ENCODE measurements at places on chromosomes 2 and 18.

DNA sequence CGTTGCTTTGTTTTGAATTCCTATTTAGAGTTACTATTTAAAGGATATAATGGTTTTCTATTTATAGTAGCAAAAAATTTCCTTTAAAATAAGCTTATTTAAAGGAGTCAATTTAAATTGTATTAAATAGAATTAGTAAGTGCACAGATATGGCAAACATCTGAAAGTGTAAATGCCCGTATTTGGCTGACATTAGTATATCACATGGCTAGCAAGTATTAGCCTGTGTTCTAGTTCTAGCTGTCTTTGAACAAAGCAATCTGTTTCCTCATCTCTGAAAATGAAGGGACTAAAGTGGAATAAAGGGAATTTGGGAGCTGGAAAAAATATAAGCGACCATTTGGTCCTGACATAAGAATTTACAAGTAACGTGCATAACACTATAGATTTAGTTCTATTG is 32.2 kb downstream of the PELI1 start:
- DNase-seq, result no peak

- no peak for DNase-seq
Observed at GRCh38 chr2:39604866-39605265, 60.9 kb upstream of the TMEM178A start.

- no peak for DNase-seq
Observed at GRCh38 chr18:42941021-42941420, 174.5 kb downstream of the RIT2 start.

DNA sequence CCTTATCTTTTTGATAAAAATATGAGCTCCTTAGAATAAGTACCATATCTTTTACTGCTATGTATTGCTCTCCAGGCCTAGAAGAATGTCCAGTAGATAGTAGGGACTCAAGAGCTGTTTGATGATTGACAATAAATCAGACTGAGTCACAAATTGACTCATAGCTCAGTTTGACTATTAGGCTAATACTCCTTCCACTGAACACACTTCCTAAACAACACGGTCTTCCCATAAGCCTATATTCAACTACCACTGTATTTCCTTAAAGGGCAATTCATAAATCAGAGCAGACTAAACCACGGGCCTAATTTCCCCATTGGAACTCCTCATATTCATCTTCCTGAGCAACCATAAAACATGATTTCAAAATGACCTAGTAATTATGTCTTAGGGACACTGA is 258.5 kb downstream of the ALK start:
- DNase-seq, result no peak

DNA sequence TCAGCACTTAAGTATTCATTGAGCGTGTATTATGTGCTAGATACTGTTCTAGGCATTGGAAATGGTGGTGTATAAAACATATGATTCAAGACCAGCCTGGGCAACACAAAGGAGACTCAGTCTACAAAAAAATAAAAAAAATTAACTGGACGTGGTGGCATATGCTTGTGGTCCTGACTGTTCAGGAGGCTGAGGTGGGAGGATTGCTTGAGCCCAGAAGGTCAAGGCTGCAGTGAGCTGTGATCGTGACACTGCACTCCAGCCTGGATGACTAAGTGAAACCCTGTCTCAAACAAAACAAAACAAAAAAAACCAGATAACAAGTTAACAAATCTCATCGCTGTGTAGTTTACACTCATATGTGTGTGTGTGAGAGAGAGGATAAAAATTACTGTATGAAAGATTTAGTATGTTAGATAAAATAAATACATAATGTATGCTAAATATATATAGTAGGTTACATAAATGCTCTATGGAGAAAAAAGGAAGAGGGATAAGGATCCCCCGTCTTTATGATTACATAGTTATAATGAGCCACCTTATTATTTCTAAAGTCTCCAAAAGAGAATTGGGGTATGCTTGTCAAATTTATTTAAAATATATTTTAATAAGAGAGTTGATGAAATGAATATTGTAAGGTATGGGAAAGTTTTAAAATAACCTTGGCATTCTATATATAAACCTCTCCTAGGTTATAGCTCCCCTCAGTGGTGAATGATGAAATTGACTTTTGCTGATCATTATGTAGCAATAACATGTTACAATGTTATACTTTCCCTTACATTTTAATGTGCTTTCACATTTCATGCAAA is 69.2 kb downstream of the EHBP1 start:
- DNase-seq, result no peak

DNA sequence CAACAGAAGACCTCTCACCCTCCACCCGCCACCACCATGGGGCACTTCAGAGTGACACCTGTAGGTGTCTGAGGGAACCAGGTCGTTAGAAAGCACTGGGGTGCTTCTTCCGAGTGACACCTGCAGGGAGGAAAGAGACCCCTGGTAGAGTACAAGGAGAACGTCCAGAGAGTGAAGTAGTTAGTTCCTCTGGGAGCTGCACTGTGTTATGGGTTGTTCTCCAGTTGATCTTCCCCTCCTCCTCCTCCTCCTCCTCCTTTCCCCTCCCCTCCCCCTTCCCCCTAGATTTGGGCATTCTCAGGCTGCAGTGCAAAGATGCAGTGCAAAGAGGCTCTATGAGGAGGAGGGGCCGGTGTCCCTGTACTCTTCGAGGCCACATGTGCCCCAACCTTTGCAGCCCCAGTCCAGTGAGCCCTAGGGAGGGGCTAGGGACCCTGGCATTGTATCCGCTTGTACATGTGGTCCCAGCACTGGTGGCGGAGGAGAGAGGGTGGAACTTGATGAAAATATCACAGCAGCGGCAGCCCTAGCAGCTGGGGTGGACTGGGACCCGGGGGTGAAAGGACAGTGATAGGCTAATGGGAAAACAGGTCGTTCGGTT is 850 bp downstream of the DNAJB2 start:
- DNase-seq, result no peak
